ENCODE measurements at places on chromosomes 2 and 18.

DNA sequence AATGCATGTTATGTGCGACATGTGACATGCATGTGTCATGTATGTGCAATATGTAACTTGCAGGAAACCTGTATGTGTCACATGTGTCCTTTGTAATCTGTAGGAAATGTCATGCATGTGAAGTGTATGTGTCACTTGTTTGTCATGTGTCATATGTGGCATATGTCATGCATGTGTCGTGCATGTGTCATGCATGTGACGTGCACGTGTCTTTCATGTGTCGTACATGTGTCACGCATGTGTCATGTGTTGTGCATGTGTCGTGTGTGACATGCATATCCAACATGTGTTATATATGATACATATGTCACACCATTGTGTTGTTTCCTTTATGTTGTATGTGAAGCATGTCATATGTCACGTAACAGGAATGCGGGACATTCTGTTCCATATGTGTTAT, 2153.2 kb upstream of the PIK3C3 start:
- no peak for DNase-seq

DNA sequence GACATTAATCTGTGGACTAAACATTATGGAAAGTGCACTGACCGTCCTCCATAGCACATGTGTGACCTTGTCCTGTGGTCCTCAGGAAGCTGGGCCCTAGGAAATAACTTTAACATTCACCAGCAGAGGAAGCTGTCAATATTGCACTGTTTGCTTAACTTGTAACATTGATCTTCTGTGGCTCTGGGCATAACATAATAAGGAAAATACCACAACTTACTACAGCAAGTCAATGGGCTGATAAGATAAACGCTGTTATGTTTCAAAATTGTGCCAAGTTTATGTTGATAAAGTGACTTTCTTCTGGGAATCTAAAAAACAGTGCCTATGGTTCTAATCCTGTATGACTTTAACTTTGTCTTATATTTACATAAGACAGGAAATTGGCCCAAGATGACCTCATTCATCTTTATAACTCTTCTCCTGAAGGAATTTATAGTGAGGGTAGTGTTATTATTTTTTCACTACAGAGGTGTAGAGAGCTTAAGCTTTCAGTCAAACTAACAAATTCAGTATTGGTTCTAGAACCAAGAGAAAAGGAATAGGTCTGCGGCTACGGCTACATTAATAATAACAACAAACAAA, 113.7 kb upstream of the MAP4K3 start:
- DNase-seq, result no peak

DNA sequence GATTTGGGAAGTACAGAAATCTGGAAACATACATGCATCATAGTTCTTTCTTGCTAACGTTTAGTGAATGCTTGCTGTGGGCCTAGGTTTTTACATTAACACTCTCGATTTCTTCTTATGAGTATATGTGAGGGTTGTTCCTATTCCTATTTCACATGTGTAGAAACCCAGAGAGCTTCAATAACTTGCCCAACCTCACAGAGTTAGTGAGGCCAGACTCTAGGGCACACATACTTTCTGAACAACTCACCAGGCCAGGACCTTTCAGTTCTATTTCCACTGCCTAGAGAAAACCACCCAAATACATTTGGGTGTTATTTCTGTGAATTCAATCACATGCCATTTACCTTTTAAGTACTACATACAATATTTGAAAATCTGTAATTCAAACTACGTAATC, 8.2 kb upstream of the KCTD1 start:
- DNase-seq, result no peak

- DNase-seq, result no peak
These were observed 582.2 kb upstream of the DDX18 start for GRCh38 chr2:117232305-117232704.

DNA sequence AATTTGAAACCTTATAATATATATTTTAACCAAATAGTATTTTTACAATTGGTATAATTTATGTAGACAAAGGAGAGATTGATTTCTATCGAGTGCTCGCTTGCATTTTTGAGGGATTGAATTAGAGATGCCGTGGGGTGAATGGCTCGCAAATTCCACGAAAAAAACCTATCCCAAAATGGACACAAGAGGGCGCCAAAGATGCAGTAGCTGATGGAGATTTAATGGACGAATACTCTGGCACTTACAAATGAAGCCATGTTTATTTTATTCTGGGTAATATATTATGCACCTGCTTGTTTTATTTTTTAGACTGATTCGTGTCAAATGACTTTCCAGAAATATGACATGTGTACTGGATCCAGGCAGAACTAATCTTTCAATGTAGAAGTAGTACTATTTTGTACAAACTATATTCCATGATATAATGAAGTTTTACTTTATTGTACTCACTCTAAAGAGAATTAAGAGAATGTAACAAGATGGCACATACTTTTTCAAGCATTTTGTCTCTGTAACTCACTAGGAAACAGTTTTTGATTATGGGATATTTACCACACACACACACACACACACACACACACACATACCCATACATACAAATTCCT, 505.4 kb downstream of the PLCL1 start:
- no peak for DNase-seq

DNA sequence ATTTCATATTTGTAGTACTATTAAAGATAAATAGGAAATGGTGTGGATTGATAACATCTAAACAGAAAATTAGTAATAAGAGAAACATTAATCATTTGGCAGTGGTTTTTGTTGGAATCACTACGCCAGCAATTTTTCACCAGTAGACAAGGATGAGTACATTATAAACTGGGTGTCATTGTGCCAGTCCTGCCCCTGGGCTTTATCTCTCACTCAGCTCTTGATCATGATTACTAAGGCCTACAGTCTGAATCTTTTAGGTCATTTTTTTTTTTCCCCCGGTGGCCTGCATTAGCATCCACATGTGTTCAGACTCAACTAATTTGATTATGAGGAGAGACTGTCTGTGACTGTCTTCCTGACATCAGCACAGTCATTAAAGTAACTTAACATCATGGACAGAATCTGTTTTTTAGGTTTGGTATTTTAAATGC, 16.2 kb downstream of the GULP1 start:
- no peak for DNase-seq

- no peak for DNase-seq
These were observed 466.1 kb upstream of the HS6ST1 start for GRCh38 chr2:128784626-128785306.

DNA sequence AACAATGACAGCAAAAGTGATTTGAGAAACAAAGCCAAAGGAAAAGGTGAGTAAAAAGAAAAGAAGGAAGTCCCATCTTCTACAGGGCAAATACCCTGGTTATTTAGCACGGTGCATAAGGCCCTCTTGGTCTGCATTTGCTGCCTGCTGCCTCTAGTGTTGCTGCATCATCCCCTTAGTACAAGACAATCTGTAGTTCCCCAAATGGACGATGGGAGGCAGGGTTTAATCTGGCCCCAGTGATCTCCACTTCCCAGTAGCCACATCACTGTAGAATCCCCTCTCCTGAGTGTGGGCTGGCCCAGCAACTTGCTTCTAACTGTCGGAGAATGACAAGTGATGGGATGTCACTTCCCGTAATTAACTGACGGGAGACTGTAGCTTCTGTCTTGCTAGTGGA, 85.1 kb downstream of the CTAGE1 start:
- DNase-seq, result no peak

GRCh38 chr2:145595296-145595695, 1075.4 kb upstream of the ZEB2 start:
- no peak for DNase-seq

GRCh38 chr2:24008672-24009366, 1.1 kb upstream of the MFSD2B start:
- no peak for DNase-seq

DNA sequence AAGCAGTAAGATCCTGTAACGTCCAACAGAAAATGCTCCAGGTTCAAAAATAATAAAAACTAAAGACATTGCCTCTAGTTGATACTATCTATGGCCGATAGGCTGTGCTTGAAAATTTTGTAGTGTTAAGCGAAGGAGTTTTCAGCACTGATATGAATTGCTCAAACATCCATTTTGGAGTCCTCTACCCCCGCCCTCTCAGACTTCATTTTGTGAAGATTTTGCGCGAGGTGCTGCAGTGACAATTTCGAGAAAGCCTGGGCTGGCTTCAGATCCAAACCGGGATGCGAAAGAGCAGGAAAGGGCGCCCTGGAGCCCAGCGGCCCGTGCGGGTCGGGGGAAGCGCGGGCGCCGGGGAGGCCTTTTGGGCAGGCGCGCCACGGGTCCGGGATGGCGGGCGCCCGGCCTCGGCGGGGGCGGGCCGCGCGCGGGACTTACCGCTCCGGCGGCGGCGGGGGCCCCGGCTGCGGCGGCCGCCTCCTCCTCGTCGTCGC, 1.8 kb downstream of the SP3 start:
- peak; percentile 50 for DNase-seq

GRCh38 chr2:30446602-30447148, 371 bp upstream of the LCLAT1 start:
- DNase-seq, result no peak

DNA sequence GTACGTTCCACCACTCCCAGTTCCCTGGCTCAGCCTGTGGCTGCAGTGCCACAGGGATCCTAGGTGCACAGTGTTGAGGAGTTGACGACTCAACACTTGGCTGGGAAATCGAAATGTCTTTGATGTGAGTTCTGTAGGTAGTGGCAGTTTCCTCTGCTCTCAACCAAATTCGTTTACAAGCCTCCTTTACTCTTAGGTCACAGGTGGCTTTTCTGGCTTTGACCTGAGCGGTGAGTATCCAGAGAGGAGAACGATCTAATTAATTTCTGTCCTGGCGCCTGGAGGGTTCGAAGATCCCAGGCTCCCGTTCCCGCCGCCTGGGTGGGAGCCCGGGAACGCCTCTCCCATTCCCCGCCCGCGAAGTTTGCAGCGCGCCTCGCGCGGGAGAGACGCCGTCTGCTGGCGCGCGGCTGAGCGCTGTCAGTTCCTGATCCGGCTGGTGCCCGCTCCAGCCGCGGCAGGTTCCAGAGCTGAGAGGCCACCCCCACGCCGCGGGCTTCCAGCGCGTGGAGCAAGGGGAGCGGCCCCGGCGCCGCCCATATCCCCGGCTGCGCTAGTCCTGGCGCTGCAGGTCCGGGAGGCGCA, at the start of gene LAMA3:
TSS of gene LAMA3 (plus strand) at position 423 of the 585 bp plus-strand sequence. CDS start 231 bp downstream, outside the sequence.
- peak; percentile 49 for DNase-seq

- no peak for DNase-seq
These were observed 77.8 kb downstream of the RDH14 start for GRCh38 chr2:18482666-18483065.

DNA sequence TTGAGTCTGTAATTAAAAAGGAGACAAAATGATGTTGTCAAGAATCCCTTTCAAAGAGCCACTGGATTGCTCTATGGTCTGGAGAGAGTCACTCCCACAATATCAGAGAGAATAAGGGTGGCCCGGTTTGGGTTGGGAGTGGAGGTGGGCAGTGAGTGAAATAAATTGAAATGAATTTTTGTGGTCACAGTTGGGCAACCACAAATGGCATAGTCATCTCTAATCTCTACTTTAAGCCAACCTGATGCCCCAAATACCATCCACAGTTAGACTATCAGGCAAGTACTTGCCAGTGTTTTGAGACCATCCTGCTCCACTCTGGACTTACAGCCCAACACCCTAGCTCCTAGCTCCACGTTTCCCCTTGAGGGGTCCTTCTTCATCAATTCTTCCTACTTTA, 559.7 kb downstream of the BCL11A start:
- no peak for DNase-seq
